ENCODE measurements at places on chromosomes 5 and 9. TPM values are rescaled to one million over a fixed set of nuclear protein-coding genes. Genes with fewer than 3 reads are reported as not detected.

GDA gene
- total RNA-seq, result 26.3 TPM

GRCh38 chr5:160458806-160459800 lies 37.4 kb downstream of the PTTG1 start:
- DNase-seq, result peak; percentile 92

RNF208 gene
- not detected for total RNA-seq

TLX3 gene
- total RNA-seq, result not detected

- DNase-seq, result no peak
Observed at GRCh38 chr5:177501874-177502678, 4.7 kb upstream of the PDLIM7 start.

DNA sequence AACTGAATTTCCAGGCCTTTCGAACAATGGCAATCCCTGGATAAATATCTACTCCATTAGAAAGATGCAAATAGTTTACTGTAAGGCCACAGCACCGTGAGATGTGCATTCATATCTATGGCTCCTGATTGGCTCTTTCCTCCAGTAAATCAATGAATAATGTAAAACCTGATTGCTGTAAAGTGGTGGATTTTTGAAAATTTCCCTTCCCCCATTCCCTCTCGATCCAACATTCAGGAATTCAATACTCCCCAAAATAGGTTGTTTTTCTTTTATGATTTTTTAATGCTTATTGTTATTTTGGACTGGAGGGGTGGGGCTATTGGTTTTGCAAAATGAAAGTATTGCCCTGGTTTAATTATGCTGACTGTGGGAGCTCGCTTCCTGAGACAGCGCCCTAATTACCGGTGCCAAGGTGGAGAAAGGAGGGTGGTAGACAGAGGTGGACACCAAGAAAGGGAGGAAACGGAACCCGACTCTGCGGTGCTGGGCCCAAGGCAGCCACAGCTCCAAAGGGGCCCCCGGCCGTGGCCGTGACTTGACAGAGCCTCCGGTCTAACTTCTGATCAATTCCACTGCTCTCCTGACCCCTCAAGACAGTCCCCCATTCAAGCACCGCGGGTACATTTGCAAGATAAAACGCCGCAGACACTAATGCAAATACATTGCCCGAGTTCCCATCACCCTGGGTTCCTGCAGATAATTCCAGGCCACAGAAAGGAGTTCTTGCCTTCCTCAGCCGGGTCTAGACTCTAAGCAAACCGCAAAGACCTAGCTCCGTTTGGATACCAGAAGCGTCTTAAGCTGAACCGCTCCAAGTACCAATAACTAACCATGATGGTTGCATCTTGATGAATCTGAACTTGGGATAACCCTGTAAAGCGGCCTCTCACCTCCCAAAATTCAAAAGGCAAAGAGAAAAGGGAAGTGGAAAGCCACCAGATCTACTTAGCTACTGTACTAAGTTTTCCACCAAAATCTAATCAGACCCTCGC lies 211.2 kb downstream of the MEF2C start:
- no peak for DNase-seq

GRCh38 chr5:83118471-83118870 lies 41.1 kb downstream of the XRCC4 start:
- DNase-seq, result no peak

ZNF608 gene
- total RNA-seq, result 24.7 TPM

DNA sequence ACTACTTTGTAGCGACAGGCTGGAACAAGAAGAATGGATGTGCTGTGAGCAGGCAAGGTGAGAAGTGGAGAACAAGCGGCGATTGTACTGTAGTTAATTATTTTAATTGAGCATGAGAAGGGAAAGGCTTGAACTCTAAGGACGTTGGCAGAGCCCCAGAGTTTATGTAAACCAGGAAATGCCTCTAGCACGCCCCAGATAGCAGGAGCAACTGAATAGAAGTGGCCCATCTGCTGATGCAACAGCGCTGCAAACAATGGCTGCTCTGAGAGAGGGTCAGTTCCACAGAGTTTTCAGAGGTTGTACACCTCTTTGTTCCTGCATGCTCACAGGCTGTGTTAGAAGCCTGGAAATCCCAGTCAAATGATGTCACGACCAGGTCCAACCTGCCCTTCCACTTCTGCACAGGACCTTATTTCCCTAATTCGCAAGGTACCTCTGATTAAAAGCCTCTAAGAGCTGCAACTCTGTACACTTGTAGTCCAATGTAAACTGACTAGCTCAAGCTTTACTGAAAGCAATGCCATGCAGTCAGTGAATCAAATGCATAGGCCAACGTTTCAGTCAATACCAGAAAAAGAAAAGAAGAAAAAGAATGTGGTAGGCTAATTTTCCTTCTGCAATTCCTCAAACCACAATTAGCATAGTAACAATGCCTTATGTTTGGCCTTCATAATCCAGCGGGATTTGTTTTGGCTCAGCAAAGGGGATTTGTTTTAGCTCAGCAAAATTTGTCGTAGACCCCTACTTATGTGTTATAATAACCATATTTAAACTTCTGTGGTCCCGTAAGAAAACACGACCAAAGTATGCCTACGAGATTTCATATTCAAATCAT lies 119.6 kb upstream of the RETREG1 start:
- no peak for DNase-seq

TRIP13 gene
- 32.6 TPM for total RNA-seq

RICTOR gene
- 7.3 TPM for total RNA-seq

GLRA1 gene
- total RNA-seq, result not detected
